ENCODE measurements at places on chromosomes 1 and 21.

- no peaks in the 10 kb centered on the region for H3K27me3 ChIP-seq
- H3K4me1 ChIP-seq = no peaks in the 10 kb centered on the region
- no peak for DNase-seq
- H3K4me3 ChIP-seq = no peak overlapping the region
Observed at GRCh38 chr1:182811975-182812722, 22.6 kb downstream of the NPL start.

GRCh38 chr1:23692308-23692871, 784 bp downstream of the RPL11 start:
- no peaks in the 10 kb centered on the region for H3K27me3 ChIP-seq
- peak overlapping the region; percentile 98 for H3K4me3 ChIP-seq

DNA sequence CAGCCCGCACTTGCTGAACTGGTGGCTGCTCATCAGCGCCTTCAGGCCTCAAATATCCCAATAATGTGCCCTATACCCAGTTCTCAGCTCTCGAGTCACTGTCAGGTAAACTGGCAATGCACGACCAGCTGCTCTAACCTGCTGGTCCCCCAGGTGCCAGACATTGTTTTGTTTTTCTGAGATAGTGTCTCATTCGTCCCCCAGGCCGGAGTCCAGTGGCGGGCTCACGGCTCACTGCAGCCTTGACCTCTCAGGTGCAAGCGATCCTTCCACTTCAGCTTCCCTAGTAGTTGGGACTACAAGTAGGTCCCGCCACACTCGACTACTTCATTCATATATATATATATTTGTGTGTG, 1.0 kb upstream of the NADK start:
- no peaks in the 10 kb centered on the region for H3K36me3 ChIP-seq
- H3K27ac ChIP-seq = peak overlapping the region; percentile 61
- DNase-seq = no peak
- H3K27me3 ChIP-seq = no peaks in the 10 kb centered on the region

GRCh38 chr1:221813887-221814286, 72.0 kb upstream of the DUSP10 start:
- peaks cover 6% of the 10 kb centered on the region for H3K27me3 ChIP-seq
- H3K27ac ChIP-seq = no peak overlapping the region
- H3K4me1 ChIP-seq = peaks cover 2% of the 10 kb centered on the region
- H3K4me3 ChIP-seq = no peak overlapping the region
- H3K36me3 ChIP-seq = no peaks in the 10 kb centered on the region
- DNase-seq = no peak

GRCh38 chr1:47067097-47067594, at the start of gene CYP4Z1:
CYP4Z1 (plus strand) TSS chr1:47067231; CDS start chr1:47067491, 260 bp downstream.
- no peak within 1 kb of the TSS for H3K27ac ChIP-seq
- no peak for DNase-seq
- no peaks in the 10 kb centered on the region for H3K4me1 ChIP-seq

GRCh38 chr1:202571719-202572339, 138.4 kb downstream of the SYT2 start:
- H3K36me3 ChIP-seq = peaks cover 2% of the 10 kb centered on the region
- H3K4me3 ChIP-seq = no peak overlapping the region
- H3K27me3 ChIP-seq = no peaks in the 10 kb centered on the region
- no peak for DNase-seq
- peaks cover 36% of the 10 kb centered on the region for H3K4me1 ChIP-seq

- DNase-seq = no peak
- H3K36me3 ChIP-seq = no peaks in the 10 kb centered on the region
- no peak overlapping the region for H3K4me3 ChIP-seq
Observed at GRCh38 chr1:170836141-170836540, 99.2 kb upstream of the MROH9 start.

DNA sequence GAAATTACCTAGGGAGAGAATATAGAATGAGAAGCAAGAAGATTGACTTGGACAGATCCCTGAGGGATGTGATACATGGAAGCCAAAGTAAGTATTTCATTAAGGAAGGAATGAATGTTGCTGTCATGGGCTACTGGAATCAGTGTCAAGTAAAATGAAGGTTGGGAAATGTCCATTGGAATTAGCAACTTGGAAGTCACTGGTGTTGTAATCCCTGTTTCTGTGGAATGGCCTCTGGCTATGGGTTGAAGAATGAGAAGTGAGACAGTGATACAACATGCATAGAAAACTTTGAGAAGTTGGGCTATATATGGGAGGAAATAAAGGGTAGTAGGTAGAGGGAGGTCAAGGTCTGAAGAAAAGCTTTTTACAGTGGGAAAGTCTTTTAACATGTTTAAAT, 54.7 kb downstream of the CCDC18 start:
- DNase-seq = no peak
- H3K36me3 ChIP-seq = peaks cover 24% of the 10 kb centered on the region
- no peaks in the 10 kb centered on the region for H3K4me1 ChIP-seq

- H3K27ac ChIP-seq = no peak overlapping the region
- peaks cover 13% of the 10 kb centered on the region for H3K36me3 ChIP-seq
- no peaks in the 10 kb centered on the region for H3K27me3 ChIP-seq
- DNase-seq = no peak
Observed at GRCh38 chr21:41186755-41187536, 19.0 kb downstream of the BACE2 start.

GRCh38 chr1:205183676-205184335, 27.7 kb downstream of the DSTYK start:
- H3K4me3 ChIP-seq = no peak overlapping the region
- H3K4me1 ChIP-seq = peaks cover 13% of the 10 kb centered on the region
- H3K27me3 ChIP-seq = no peaks in the 10 kb centered on the region
- peak overlapping the region; percentile 35 for H3K27ac ChIP-seq
- peaks cover 19% of the 10 kb centered on the region for H3K36me3 ChIP-seq
- no peak for DNase-seq

DNA sequence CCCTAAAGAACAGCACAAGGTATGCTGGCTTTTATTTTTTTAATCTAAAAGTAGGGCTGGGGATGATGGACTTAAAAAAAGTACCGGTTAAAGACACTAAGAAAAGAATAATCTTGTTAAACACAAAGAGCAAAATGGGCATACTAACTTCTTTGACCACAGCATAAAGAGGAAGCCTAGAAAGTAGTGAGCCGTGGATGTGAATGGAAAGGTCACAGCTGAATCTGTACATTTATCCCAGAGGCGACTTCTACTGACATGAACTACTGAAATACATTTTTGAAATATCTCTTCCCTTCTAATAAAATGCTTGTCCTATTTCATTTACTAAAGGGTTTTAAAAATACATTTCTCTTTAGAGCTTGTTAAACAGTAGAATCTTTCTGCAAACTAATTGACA, 140.7 kb downstream of the SLC45A1 start:
- DNase-seq = no peak
- H3K27me3 ChIP-seq = no peaks in the 10 kb centered on the region
- no peaks in the 10 kb centered on the region for H3K36me3 ChIP-seq
- peaks cover 65% of the 10 kb centered on the region for H3K4me1 ChIP-seq
- H3K4me3 ChIP-seq = no peak overlapping the region

- H3K27ac ChIP-seq = no peak overlapping the region
- no peak overlapping the region for H3K4me3 ChIP-seq
- H3K27me3 ChIP-seq = no peaks in the 10 kb centered on the region
- H3K36me3 ChIP-seq = no peaks in the 10 kb centered on the region
- DNase-seq = no peak
- H3K4me1 ChIP-seq = peaks cover 4% of the 10 kb centered on the region
Observed at GRCh38 chr21:19523061-19523460, 1119.5 kb upstream of the TMPRSS15 start.

- peaks cover 3% of the 10 kb centered on the region for H3K27me3 ChIP-seq
- H3K4me1 ChIP-seq = peaks cover 6% of the 10 kb centered on the region
- H3K36me3 ChIP-seq = no peaks in the 10 kb centered on the region
- no peak overlapping the region for H3K4me3 ChIP-seq
- no peak overlapping the region for H3K27ac ChIP-seq
Observed at GRCh38 chr1:22018583-22019559, 17.4 kb downstream of the CELA3A start.

DNA sequence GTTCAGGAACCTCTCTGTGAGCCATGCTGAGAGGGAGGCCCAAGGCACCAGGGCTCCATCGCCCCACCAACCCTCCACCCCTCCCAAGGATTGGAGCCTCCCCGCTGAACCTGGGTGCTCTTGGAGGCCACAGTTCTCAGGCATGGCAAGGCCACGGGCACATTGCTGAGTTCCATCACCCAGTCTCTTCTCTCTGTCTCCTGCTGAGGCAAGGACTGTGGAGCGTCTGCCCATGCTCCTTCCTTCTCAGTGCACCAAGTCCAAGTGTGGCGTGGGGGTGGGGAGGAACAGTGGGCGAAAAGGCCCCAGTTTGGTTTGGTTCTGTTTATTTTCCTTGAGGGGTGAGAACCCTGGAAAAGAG, 2.8 kb upstream of the KNCN start:
- H3K4me1 ChIP-seq = no peaks in the 10 kb centered on the region
- H3K4me3 ChIP-seq = no peak overlapping the region

DNA sequence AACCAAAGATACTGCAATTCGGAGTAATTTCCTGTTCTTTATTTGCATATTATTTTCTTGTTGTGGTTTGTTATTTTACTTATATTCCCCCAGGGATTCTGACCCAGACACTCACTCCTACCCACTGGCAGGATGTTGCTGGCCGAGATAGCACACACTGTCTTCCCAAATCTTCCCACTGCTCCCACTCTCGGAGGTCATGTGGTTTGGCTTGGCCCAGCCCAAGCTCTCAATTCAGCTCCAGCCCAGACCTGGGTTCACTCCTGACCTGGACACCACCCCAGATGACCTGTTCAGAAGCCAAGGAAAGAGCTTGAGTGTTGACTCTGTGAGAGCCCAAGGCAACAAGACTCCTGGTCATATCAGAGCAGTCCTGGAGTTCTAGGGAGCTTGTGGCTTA, 1.2 kb upstream of the FAM43B start:
- peaks cover 63% of the 10 kb centered on the region for H3K27me3 ChIP-seq
- DNase-seq = no peak
- H3K4me3 ChIP-seq = peak overlapping the region; percentile 70
- H3K36me3 ChIP-seq = no peaks in the 10 kb centered on the region
- H3K27ac ChIP-seq = no peak overlapping the region

GRCh38 chr1:170698301-170699275, 34.7 kb downstream of the PRRX1 start:
- H3K4me3 ChIP-seq = no peak overlapping the region
- H3K27me3 ChIP-seq = no peaks in the 10 kb centered on the region
- peak overlapping the region; percentile 74 for H3K27ac ChIP-seq

DNA sequence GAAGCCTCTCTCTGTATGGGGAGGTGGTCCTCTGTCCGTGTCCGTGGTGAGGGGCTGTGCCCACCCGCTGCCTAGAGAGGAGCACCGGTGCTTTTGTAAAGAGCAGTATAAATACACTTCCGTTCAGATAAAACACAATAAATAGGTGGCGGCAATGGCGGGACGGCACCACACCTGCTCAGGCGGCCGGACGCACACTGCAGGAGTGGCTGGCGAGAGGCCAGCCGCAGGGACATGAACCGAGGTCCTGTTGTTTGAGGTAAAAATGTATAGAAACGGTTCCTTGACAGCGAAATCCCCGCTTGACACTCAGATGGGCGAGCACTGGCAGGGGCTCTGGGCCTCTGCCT, 40.8 kb downstream of the KRTAP10-1 start:
- H3K4me3 ChIP-seq = no peak overlapping the region
- H3K27ac ChIP-seq = no peak overlapping the region
- peaks cover 1% of the 10 kb centered on the region for H3K4me1 ChIP-seq
- no peak for DNase-seq
- no peaks in the 10 kb centered on the region for H3K27me3 ChIP-seq
- H3K36me3 ChIP-seq = peaks cover 7% of the 10 kb centered on the region

- H3K4me1 ChIP-seq = no peaks in the 10 kb centered on the region
- no peak overlapping the region for H3K27ac ChIP-seq
- no peak for DNase-seq
- H3K36me3 ChIP-seq = no peaks in the 10 kb centered on the region
- H3K4me3 ChIP-seq = no peak overlapping the region
- H3K27me3 ChIP-seq = peaks cover 8% of the 10 kb centered on the region
Observed at GRCh38 chr1:181898773-181899172, 162.7 kb downstream of the ZNF648 start.

DNA sequence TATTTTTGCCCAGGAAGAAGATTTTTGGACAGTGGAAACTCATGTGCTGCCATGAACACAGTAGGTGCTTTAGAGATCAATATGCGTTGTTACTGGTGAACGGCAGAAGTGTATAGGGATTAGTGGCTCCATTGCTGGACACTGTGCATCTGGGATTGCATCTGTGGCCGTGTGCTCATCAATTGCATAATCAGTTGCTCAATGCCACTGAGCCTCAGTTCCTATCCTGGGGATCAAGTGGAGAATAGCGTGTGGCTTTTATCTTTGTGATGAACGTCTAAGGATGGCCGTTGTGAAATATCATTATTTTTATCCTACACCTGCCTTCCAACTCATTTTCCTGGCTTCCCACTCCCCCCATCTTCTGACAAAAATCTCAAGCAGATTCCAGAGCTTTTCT, 5.4 kb downstream of the TNN start:
- peaks cover 18% of the 10 kb centered on the region for H3K4me1 ChIP-seq
- H3K36me3 ChIP-seq = no peaks in the 10 kb centered on the region
- no peak overlapping the region for H3K27ac ChIP-seq
- no peak for DNase-seq
- H3K4me3 ChIP-seq = no peak overlapping the region

DNA sequence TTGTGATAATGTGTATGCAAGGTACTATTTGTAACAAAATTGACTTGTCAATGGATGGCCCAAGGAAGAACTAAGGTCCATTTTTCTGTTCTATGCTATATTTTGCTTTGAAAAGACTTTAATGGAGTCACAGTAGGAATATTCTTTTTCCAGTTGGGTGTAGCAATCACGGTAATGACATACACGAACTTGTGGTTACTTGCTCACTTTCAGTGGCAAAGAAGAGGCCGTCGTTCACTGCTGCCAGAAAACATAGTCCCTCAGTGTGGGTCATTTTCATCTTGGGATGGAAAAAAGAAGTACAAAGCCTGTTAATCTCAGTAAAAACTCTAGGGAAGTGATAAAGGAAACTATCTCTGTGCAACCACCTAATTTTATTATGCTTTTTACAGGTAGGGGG, 47.8 kb upstream of the LAMC2 start:
- no peak for DNase-seq
- H3K27ac ChIP-seq = no peak overlapping the region
- H3K4me3 ChIP-seq = no peak overlapping the region
- H3K4me1 ChIP-seq = peaks cover 3% of the 10 kb centered on the region
- H3K36me3 ChIP-seq = peaks cover 75% of the 10 kb centered on the region

DNA sequence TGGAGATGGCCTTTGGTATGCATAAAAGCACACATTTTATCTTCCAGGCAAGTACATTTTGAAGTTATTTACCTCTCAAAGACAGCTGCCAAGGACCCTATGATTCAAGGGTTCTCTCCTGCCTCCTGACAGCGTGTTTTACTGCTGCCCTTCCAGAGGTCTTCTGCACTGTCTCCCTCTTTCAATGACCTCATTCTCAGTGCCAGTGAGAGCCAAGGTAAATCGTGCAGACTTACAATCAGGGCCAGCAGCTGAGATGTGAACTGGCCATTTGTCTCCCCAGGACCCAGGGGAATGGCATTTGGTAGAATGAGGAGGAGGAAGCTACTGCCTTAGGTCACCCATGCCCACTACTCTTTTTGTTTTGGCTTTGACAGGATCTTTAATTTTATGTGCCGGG, 84.2 kb upstream of the FGGY start:
- no peak for DNase-seq
- no peak overlapping the region for H3K27ac ChIP-seq
- peaks cover 10% of the 10 kb centered on the region for H3K36me3 ChIP-seq
- no peak overlapping the region for H3K4me3 ChIP-seq

- no peak overlapping the region for H3K4me3 ChIP-seq
- DNase-seq = no peak
- peaks cover 18% of the 10 kb centered on the region for H3K4me1 ChIP-seq
- H3K36me3 ChIP-seq = no peaks in the 10 kb centered on the region
- no peaks in the 10 kb centered on the region for H3K27me3 ChIP-seq
Observed at GRCh38 chr1:178946855-178947676, 76.2 kb upstream of the ANGPTL1 start.

- H3K36me3 ChIP-seq = no peaks in the 10 kb centered on the region
- no peak for DNase-seq
- H3K27me3 ChIP-seq = peaks cover 20% of the 10 kb centered on the region
- no peaks in the 10 kb centered on the region for H3K4me1 ChIP-seq
Observed at GRCh38 chr1:100851726-100852125, 42.9 kb downstream of the EXTL2 start.
